ENCODE measurements at places on chromosomes 16 and 17. TPM values are rescaled to one million over a fixed set of nuclear protein-coding genes. Genes with fewer than 3 reads are reported as not detected.

- DNase-seq: no peak
Measured at GRCh38 chr17:61815863-61816503, 47.3 kb downstream of the BRIP1 start.

GRCh38 chr16:79439901-79440300 lies 160.6 kb downstream of the MAF start:
- DNase-seq: no peak

GRCh38 chr16:27441276-27441675 lies 39.3 kb downstream of the IL21R start:
- no peak for DNase-seq

The ACSM2A gene
- total RNA-seq: not detected

DNA sequence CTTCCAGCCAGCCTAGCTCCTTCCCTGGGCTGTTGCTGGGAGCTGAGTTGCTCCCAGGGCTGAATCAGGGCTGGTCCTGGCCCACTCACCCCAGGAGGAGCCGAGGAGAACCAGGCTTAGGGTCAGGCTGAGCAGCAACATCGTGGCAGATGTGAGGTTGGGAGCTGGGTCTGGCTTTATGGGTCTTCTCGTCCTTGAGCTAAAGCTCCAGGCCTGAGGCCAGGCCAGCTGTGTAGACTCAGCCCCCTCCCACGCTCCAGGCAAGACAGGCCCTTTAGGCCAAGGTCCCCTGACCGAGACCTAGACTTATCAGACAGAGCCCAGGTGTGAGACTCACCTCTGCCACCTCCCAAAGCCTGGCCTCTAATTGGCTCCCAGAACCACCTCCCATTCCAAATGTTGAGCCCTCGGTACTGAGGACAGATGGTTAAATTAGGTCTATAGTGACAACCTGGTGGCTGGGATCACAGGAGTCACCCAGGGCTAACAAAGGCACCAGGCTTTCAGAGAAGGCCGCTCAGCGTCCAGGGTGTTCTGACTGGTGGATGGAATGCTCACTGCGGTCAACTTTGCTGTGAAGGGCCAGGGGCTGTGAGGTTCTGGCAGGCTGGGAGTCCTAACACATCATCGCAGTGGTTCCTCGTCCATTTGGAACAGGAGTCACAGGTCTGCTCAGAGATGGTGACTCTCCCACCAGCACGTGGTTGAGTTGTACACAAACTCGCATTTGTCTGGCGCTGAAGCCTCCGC lies at the start of gene CTRL:
Gene CTRL (minus strand): TSS at position 151 of the 750 bp plus-strand sequence. CDS start 10 bp downstream, at position 141.
- no peak for DNase-seq

The GGT6 gene
- total RNA-seq: not detected

- DNase-seq: no peak
Measured at GRCh38 chr16:2428784-2429033, 538 bp upstream of the CCNF start.

- DNase-seq: peak; percentile 93
Measured at GRCh38 chr17:7336240-7337175, at the start of gene ACAP1. ACAP1 (plus strand) TSS chr17:7336529; CDS start chr17:7336735, 206 bp downstream.

DNA sequence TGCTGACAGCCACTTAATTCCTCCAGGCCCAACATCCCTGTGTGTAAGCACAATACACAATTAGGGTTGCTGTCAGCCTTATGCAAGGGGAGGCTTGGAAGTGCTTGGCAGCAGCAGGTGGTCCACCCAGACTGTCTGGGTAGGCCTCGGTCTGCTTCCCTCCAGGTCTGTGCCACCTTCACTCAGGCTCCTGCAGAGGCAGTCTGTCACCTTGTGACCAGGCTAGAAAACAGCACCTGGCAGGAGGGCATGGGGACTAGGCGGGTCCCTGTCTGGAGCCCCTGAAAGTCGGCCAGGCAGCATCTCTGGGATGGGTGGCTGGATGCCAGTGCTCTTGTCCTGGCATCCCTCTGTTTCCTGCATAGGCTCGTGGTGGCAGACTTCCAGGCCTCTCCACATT lies 578.1 kb downstream of the KCNJ18 start:
- DNase-seq: no peak

- no peak for DNase-seq
Measured at GRCh38 chr16:50478075-50478772, 70.0 kb upstream of the NKD1 start.

DNA sequence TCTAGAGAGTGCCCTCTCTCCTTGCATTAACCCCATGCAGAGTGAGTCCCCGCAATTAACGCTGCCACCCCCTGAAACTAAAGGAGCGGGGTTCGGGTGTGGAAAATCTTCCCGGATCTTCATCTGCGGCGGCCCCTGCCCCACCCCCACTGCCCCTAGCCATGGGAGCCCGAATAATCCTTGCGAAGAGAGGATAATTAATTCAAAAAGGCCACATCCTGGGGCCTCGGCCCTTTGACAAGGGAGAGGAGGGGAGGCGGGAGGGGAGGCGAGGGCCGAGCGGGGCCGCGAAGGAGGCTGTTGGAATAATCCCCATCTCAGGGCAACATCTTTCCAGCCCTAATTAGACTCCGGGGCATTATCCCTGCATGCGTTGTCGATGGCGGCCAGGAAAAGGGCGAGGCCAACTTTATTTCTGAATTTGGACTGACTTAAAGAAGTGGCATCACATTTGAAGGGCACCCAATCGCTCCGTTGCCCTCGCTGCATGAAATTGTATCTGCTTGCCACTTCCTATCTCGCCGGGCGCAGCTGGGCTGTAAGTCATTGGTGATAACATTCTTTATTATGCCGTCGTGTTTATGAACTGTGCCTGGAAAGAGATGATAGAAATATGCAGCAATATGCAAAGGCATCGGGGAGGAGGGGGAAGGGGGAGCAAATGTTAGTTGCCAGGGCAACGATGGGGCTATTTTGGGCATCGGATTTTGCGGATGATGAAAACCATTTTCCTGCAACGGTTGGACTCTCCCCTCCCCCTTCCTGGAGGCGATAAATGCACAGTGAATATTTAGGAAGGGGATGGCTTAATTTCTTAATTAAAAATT lies 387.1 kb upstream of the TNRC6C start:
- DNase-seq: no peak

DNA sequence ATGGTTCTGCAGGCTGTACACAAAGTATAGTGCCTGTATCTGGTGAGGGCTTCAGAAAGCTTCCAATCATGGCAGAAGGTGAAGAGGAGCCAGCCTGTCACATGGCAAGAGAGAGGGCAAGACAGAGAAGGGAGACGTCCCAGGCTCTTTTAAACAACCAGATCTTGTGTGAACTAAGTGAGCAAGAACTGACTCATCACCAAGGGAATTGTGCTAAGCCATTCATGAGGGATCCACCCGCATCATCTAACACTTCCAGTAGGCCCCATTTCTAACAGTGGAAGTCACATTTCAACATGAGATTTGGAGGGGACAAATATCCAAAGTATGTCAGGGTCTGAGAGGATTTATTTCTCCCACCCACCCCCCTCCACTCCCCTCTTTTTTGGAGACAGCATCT lies 56.2 kb upstream of the ELAC2 start:
- no peak for DNase-seq

DNA sequence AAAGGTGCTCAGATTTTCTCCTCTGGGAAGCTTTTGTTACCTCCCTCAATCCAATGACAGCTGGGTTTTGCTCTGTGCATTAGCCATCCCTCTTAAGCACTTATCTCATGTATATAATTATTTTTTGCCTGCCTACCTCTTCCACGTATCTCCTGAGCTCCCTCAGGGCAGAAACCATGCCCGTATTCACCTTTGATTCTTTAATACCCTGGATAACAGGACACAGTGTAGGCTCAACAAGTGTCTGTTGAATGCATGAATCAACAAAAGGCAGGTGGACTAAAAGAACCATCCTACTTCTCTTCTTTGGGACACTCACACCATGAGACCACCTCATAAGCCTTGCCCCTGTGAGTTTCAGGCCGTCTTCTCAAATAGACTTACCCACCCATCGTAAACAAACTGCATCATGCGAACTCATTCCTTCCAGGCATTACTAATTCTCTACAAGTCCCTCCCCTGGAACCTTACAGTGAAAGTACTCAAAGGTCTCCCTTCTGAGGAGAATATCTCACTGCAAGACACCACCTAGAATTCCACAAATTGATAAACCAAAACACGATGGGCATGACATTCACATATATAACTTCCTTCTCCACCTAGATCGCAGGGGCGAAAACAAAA lies 3.2 kb downstream of the ARHGAP17 start:
- DNase-seq: no peak

The CHD9NB gene
- total RNA-seq: 0.33 TPM

DNA sequence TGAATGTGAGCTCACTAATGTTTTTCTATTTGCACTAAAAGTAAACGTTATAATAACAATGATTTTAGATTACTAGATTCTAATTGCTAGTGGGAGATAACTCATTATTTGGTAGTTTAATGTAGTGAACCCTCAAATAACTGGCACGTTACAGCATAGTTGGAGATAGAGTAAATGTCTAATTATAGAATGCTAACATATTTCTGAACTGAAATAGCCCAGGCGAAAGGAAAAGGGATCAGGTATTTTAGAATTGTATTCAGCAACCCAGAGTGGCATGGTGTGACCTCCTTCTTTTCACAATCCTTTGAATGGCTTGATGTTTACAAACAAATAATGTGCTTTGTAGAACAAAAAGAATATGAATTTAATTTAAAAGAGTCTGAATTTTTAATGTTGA lies 1221.2 kb downstream of the CDH8 start:
- DNase-seq: no peak

DNA sequence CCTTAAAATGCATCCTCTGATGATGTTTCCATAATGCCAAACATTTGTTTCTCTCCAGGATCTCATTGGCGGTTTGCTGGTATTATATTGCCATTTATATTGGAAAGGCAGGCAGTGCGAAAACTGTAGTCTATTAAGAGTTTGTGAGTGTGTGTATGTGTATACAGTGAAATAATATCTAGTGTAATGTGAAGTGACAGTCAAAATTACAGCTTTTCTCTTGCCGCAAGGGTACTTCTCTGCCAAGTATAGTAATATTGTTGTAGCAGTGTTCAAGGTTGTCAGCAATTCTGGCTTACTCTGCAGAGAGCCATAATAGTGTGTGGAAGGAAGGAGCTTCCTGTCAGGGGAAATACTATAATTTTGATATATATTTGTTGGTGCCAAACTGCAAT lies 178.6 kb downstream of the WWOX start:
- DNase-seq: no peak

- DNase-seq: no peak
Measured at GRCh38 chr16:70267516-70267915, 15.8 kb upstream of the EXOSC6 start.

DNA sequence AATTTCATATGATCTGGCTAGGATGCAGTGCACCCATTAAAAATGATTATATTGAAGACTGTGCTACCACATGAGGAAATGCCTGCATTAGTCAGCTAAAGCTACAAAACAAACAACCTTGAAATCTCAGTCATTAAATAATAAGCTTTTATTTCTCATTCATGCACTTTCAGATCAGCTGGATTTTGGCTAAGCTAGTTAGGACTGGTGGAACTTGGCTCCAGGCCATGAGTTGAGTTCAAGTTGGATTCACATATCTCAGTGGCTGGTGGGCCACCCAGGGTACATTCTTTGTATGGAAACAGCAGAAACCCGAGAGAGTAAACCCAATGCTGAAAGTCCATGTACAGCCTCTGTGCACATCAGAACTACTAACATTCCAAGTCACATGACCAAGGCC lies 6.4 kb upstream of the SLFN12L start:
- no peak for DNase-seq

DNA sequence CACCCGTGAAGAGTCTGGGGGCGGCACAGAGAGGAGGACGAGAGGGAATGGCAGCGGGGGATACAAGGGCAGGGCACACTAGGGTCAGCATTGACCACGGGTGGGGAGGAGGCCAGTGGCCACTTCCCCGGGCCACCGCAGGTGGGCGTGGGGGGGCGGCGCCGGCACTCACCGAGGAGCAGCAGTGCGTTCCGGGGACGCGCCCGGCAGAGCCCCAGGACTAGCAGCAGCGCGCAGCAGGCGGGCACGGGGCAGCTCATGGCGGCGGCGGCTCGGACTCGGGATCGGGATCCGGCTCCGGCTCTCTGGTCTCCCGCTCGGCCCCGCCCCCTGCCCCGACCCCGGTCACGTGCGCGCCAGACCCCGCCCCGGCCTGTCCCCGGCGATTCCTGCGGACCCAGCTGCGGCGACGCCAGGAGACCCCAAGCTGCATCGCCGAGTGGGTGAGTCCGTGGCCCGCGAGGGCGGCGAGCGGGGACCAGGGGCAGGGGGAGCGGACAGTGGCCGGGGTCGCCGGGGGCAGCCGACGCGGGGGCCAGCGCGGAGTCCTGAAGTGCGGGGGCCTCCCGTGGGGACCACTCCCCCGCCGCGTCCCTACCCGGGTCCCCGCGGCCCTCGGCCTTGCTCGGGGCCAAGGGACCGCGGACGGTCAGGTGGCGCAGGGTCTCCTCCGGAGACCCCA lies at the start of the genes SGSH and SLC26A11:
Gene SGSH (minus strand): TSS at position 280 of the 682 bp plus-strand sequence. CDS start 20 bp downstream, at position 260.
Gene SLC26A11 (plus strand): TSS at position 374 of the 682 bp plus-strand sequence. CDS start 1,134 bp downstream, outside the sequence.
- DNase-seq: peak; percentile 69

DNA sequence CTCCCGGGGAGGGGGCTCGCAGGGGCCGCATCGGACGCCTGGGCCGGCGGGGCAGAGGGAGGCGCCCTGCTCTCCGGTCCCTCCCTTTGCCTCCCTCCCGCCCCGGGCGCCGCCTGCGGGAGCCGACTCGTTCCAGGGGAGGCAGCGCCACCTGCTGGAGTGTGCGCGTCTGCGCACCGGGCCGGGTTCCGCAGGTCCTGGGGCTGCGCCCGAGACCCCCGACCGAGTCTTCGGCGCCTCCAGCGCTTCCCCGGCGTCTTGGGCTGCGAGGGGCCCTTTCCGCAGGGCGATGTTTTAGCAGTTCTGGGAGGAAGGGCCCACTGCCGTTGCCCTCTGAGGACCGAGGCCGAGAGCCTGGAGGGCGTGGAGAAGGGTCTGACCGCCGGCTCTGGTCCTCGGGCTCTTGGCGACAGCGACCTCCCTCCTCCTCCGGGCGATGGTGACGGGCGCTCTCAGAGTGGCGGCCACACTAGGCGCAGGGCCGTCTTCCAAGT lies 106.3 kb downstream of the SEC14L1 start:
- peak; percentile 86 for DNase-seq

DNA sequence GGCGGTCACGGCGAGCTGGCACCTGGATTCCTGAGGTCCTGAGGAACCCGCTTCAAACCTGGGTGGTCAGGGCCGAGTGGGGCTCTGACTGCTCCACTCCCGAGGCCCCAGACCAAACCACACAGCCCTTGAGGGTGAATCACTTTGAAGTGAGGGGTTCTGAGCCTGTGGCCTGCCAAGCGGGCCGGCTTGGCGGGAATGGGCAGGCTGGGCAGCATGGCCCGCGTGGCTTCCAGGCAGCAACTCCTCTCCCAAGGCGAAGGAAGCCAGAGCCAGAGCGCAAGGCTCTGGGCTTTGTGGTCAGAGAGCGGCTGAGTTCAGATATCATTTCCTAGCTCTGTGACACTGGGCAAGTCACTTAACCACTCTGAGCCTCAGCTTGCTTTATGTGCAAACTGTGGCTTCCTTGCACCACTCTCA lies 42.7 kb downstream of the CMIP start:
- DNase-seq: no peak
